ENCODE measurements at places on chromosomes 5 and 9. TPM values are rescaled to one million over a fixed set of nuclear protein-coding genes. Genes with fewer than 3 reads are reported as not detected.

The TJP2 gene
- 10.6 TPM for total RNA-seq

The FAM221B gene
- total RNA-seq, result not detected

The UIMC1 gene
- 28.7 TPM for total RNA-seq

The PHF2 gene
- total RNA-seq, result 21.3 TPM

The LRRC19 gene
- total RNA-seq, result not detected

The GBGT1 gene
- total RNA-seq, result 4.6 TPM

The MPDZ gene
- 39.5 TPM for total RNA-seq

The PCSK1 gene
- not detected for total RNA-seq

The FOXD4L4 gene
- 0.04 TPM for total RNA-seq

The ATP6V0E1 gene
- 92.4 TPM for total RNA-seq

The ADAMTS6 gene
- 3.2 TPM for total RNA-seq

The FLT4 gene
- total RNA-seq, result 6.6 TPM

The CD274 gene
- 0.62 TPM for total RNA-seq

The DNM1 gene
- 18.5 TPM for total RNA-seq

The MAML1 gene
- total RNA-seq, result 11.3 TPM

The SLC45A2 gene
- total RNA-seq, result 0.09 TPM

The PLAC8L1 gene
- total RNA-seq, result 0.18 TPM

The GPR151 gene
- total RNA-seq, result not detected

The CIZ1 gene
- total RNA-seq, result 36.4 TPM

The MYMK gene
- total RNA-seq, result 23.0 TPM

The PTPRD gene
- 67.2 TPM for total RNA-seq

The TAF1L gene
- total RNA-seq, result under 0.01 TPM

The IL9 gene
- not detected for total RNA-seq

The PDE8B gene
- total RNA-seq, result 2.0 TPM

The SCGB3A1 gene
- 1.8 TPM for total RNA-seq

The PHF24 gene
- total RNA-seq, result 0.09 TPM

The GPR150 gene
- total RNA-seq, result 0.09 TPM

The EGFL7 gene
- total RNA-seq, result 78.4 TPM

The CER1 gene
- total RNA-seq, result 0.22 TPM

The DIPK1B gene
- total RNA-seq, result 20.3 TPM

The LCN2 gene
- 0.09 TPM for total RNA-seq

The FOCAD gene
- 25.6 TPM for total RNA-seq

The SGTB gene
- total RNA-seq, result 6.6 TPM

Data from muscle of leg (tissue), 16 donors.